ENCODE measurements at places on chromosomes 7 and 10.

DNA sequence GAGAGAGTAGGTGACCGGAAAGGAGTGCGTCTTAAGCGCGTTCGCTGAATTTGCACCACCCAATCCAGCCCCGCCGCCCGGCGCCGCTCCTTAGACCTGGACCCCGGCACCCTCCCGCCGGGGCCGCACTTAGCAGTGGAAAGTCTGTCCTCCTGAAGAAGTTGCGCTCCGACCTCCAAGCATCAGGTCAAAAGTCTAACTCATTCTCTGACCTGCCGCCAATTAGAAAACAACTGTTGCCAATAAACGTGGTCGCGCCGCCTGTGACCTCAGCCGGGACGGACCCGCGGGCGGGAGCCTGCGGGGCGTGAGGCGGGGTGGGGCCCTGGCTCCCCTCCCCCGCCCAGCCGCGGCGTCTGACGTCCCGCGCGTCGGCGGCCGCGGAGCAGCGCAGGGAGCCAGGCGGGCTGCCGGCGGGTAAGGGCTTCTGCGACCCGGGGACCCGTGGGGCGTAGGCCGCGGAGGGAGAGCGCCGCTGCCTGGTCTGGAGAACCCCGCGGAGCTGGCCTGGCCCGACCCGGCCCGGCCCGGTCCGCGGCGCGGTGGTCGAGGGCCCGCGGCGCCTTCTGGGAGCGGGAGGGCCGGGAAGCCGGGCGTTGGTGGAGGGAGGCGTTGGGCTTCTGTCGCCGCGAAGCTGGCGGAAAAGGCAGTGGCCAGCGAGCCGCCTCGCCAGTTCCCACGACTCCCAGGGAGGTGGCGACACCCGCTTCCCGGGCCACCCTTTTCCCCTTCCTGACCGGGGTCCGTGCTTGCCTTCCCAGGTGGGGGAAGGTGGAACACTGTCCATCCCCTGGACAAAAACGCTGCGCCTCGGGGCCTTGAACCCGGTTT is at the start of gene BCAP29:
TSS of gene BCAP29 (plus strand) at position 362 of the 831 bp plus-strand sequence. CDS start 527 bp downstream, outside the sequence.
- DNase-seq: peak; percentile 66

DNA sequence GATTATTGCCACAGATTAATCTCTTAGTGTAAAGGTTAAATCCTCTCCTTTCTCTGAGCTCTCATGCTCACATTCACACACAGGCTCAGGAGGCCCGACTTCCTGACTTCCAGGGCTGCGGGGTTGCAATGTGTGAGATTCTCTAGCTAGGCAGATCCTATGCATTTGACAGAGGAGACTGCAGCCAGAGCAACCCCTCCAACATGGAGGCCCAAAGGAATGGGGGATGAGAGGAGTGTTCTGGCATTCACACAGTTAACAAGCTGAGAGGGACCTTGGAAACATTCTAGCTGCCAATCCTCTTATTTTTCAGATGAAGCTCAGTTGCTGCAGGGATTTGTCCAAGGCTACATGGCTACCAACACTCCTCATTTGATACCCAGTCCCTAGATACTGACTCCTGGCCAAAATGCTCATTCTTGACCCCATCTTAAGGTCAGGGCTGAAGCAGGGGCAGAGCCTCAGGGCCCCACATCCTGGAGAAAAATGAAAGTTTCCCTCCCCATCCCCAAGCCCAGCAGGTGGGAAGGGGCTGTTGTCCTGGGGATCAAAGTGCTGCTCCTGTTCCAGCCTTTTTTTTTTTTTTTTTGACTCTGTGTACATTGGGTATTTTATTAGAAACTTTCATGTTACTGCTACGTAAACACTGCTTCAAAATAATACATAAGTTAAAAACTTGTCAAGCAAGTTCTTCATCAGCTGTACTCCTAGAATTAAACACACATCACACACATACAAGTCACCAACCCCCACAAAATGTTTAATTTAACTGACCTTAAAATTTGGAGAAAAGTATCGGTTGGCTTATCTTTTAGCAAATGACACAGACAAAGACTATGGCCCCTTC is 325.6 kb downstream of the PLXNA4 start:
- no peak for DNase-seq

- no peak for DNase-seq
Observed at GRCh38 chr10:123863721-123864482, 27.7 kb downstream of the CPXM2 start.

DNA sequence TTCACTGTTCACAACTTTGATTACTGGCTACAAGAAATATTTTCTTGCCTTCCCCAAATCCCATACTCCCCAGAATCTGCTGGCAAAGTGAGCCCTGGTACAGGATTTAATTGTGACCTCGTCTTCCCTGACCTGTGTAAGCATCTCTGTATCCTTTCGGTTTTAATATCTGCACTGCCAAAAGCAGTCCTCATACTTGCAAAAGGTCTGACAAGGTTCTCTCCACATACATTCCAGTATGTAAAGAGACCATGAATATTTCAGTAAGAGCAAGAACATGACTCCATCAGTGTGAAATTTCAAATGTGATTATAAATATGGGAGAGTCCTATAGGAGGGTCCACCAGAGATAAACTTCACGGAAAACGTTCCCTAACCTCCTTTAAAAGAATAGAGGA is 134.0 kb upstream of the TCF7L2 start:
- DNase-seq: no peak

GRCh38 chr7:156515911-156516790 is 124.4 kb upstream of the RNF32 start:
- no peak for DNase-seq

DNA sequence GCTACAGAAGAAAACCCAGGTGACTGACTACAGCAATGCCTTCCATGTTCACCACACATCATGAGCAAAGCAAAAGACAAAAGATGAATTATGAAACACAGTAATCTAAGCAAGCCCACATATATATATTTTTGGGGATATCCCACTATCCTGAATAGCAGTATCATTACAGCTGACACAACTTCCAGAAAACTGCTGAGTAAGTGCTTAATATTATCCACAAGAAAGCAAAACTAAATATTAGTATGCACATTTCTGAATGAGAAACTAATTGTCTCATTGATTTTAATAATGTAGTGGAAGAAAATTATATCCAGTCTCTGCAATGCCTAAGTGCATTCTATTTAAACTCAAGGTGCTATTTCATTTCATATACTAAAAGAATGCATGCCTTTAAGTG is 14.5 kb upstream of the SLC35G1 start:
- no peak for DNase-seq

- DNase-seq: peak; percentile 11
Observed at GRCh38 chr7:65892835-65893234, 20.0 kb downstream of the VKORC1L1 start.

- DNase-seq: no peak
Observed at GRCh38 chr7:53699215-53699837, 663.9 kb downstream of the POM121L12 start.

- no peak for DNase-seq
Observed at GRCh38 chr10:59273445-59273844, 88.9 kb downstream of the FAM13C start.

- no peak for DNase-seq
Observed at GRCh38 chr10:1153805-1154351, 97.7 kb downstream of the WDR37 start.

DNA sequence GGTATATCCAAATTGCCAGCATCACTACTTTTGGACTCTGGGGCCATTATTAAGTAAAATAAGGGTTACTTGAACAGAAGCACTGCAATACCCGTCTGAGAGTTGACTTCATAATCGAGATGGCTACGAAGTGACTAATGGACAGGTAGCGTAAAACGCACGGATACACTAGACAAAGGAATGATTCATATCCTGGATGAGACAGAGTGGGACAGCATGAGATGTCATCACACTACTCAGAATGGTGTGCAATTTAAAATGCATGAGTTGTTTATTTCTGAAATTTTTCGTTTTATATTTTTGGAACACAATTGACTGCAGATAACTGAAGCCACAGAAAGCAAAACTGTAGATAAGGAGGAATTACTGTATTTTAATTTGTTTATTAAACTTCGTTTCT is 421.5 kb upstream of the LRGUK start:
- peak; percentile 79 for DNase-seq

- DNase-seq: no peak
Observed at GRCh38 chr10:62511238-62511637, 137.1 kb downstream of the ZNF365 start.

- no peak for DNase-seq
Observed at GRCh38 chr10:71258446-71259145, 46.2 kb downstream of the UNC5B start.

- peak; percentile 36 for DNase-seq
Observed at GRCh38 chr7:93817526-93817925, 73.0 kb downstream of the TFPI2 start.

DNA sequence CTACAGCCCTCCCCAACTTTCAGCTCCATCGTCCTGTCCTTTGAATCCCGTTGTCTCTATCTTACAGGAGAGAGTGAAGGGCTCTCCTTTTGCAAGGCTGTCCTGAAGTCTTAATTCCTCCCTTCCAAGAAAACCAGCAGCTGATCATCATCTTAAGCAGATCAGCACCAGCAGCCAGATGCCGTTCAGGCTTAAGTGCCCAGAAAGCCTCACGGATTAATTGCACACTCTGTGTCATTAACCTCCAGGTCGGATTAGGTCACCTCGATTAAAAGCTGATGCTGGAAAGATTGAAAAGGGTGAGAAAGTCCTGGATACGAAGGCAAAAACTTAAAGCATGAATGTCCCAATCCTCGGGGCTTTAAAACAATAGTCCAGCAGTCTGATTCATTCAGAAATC is 24.8 kb upstream of the ADARB2 start:
- no peak for DNase-seq

DNA sequence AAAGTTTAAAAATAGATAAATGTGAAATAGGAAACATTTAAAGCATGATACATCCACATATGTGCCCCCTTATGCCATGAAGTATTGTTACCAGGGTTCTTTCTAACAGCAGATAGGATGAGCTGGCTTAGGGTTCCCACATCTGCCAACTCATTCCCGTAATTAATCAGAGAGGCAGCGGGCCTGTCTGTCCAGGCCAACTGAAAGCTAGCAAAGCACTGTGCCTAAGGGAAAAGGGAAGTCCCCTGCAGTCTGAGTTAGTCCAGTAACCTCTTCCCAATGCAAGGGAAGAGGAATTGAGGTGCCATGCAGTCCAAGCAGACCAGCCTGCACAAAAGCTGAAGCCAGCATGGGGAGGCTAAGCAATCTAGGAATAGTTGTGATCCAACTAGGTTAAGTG is 18.3 kb upstream of the ZC3HAV1L start:
- DNase-seq: peak; percentile 36

GRCh38 chr7:91090684-91091083 is 173.5 kb upstream of the FZD1 start:
- no peak for DNase-seq

- DNase-seq: peak; percentile 36
Observed at GRCh38 chr7:106768324-106768751, 96.7 kb upstream of the PIK3CG start.

- no peak for DNase-seq
Observed at GRCh38 chr10:126373147-126373546, 15.1 kb downstream of the ADAM12 start.

DNA sequence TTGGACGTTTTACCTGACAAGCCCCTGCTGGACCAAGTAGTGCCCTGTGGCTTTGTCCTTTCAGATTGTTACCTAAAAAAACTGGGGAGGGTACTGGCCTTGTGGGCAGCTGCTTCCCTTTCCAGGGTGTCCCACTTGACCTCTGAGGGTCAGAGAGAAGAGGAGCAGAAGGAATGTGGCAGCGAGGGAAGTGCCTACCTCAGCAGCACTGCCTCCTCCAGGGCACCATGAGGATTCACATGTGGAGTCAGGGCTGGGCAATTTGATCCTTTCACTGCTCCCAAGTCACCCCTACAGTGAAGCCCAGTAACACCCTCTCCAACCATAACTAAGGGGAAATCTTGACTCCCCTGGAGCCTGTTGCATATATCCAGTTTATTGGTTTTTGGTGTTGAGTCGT is 64.6 kb downstream of the ITGB1 start:
- peak; percentile 25 for DNase-seq

DNA sequence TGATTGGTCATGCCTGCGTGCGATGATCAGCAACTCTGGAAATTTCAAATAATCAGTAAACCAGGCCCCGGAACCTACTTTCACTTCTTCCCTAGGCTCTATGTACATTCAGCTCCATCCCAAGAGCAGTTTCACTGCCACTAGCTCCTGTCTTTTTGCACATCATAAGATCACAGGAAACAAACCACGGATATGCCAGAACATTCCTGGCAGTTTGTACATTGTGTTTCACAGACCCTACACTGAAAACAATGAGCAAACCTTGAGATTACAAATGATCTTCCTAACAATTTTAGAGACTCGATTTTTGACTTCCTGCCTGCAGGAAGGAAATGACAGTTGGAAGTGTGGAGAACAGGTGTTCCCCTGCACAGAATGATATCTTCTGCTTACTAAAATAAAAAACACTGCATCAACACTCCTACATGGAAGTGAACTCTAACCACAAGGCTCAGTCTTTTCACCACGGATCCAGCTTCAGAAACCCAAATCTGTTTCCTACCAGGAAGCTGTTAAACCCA is 7.6 kb upstream of the TMEM236 start:
- DNase-seq: no peak

- no peak for DNase-seq
Observed at GRCh38 chr10:51789118-51789517, 89.7 kb upstream of the CSTF2T start.

GRCh38 chr7:103710247-103710646 is 264.2 kb upstream of the SLC26A5 start:
- peak; percentile 77 for DNase-seq

DNA sequence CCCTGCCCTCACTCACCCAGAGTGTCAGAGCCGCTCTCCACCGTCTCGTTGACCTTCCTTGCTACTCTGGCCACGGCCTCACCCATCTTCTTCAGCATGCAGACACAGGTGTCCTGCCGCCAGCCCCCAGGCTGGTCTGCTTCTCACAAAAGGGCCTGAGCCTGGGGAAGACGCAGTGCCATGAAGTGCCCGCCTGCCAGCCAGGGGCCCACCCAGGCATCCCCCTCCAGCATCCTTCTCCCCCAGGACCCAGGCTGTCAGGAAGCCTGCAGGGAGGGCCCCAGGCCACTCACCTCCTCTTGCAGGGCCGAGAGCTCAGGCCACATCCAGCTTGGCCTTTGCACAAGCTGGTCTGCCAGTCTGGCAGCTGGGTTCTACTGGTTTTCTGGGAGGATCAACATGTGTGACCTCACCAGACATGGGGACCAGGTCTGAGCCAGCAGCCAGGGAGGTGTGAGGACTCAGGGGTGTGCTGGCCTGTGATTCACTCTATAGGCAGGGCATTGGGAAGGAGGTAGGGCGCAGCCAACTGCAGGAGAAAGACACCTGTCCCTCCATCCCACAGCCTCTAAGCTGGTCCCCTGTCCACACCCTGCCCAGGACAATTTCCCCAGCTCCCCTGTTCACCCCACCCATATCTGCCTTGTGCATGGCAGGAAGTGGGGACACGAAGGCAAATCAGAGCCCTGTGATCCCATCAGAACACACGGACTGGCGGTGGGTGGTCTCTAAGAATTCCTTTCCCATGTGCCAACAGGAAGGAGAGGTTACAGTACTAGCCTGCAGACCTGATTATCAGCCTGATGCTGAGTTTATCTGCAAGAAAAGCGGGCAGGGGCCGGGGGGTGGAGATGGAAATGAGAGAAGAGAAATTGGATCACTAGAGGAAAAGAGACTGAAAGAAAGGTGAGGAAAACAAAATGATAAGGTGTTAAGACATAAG is 5.7 kb downstream of the LRRC20 start:
- no peak for DNase-seq

DNA sequence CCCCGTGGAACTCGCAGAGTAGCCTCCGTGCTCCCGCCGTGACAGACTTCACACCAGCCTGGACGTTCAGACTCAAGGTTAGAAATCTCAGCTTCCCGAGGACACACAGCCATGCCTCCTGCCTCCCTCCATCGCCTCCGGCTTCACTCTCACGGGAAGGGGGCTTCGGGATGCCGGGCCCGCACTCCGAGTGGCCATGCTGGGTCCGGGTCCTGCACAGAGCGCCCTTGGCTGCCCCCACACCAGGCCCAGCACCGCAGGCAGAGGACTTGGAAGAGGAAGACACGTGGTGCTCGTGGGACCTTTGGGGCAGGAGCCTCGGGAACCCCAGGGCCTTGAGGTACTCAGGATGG is 89.8 kb downstream of the PDGFA start:
- no peak for DNase-seq

Measured in fibroblast of mammary gland (primary cell).